Activated naive CD8-positive, alpha-beta T cell treated with anti-CD3 and anti-CD28 coated beads for 36 hours (primary cell): ENCODE measurements at places on chromosomes 11 and 22. TPM values are rescaled to one million over a fixed set of nuclear protein-coding genes. Genes with fewer than 3 reads are reported as not detected.

NXPE2 gene
- total RNA-seq: not detected

DNA sequence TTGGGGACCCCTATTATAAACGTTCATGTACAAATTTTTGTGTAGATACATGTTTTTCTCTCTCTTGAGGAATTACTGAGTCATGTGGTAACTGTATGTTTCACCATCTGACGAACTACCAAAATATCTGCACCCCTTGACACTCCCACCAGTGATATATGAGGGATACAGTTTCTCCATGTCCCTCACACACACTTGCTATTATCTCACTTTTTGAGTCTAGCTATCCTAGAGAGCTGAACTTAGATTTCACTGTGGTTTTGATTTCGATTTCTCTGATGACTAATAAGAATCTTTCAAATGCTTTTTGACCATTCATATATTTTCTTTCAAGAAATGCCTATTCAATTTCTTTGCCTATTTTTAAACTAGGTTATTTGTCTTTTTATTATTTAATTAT, 200.2 kb downstream of the PGR start:
- H3K27me3 ChIP-seq: no peaks in the 10 kb centered on the region
- no peak overlapping the region for H3K4me3 ChIP-seq
- H3K4me1 ChIP-seq: no peaks in the 10 kb centered on the region
- H3K27ac ChIP-seq: no peak overlapping the region

CCDC73 gene
- total RNA-seq: 0.20 TPM

- DNase-seq: peak; percentile 54
- no peaks in the 10 kb centered on the region for H3K36me3 ChIP-seq
- H3K4me3 ChIP-seq: no peak overlapping the region
- peaks cover 3% of the 10 kb centered on the region for H3K4me1 ChIP-seq
- H3K27ac ChIP-seq: peak overlapping the region; percentile 21
These were observed 1.4 kb downstream of the CCDC73 start for GRCh38 chr11:32792948-32793475.

OR8D4 gene
- not detected for total RNA-seq

MRGPRX4 gene
- not detected for total RNA-seq

- no peak for DNase-seq
- no peaks in the 10 kb centered on the region for H3K27me3 ChIP-seq
- H3K27ac ChIP-seq: no peak overlapping the region
- no peaks in the 10 kb centered on the region for H3K36me3 ChIP-seq
- H3K4me1 ChIP-seq: no peaks in the 10 kb centered on the region
These were observed 163.3 kb downstream of the FBXO7 start for GRCh38 chr22:32637951-32638350.

OR4D10 gene
- total RNA-seq: not detected

- peaks cover 26% of the 10 kb centered on the region for H3K4me1 ChIP-seq
- H3K27ac ChIP-seq: peak overlapping the region; percentile 57
- peak overlapping the region; percentile 41 for H3K4me3 ChIP-seq
- DNase-seq: no peak
These were observed 38.5 kb downstream of the CARD18 start for GRCh38 chr11:105100981-105101630.

DNA sequence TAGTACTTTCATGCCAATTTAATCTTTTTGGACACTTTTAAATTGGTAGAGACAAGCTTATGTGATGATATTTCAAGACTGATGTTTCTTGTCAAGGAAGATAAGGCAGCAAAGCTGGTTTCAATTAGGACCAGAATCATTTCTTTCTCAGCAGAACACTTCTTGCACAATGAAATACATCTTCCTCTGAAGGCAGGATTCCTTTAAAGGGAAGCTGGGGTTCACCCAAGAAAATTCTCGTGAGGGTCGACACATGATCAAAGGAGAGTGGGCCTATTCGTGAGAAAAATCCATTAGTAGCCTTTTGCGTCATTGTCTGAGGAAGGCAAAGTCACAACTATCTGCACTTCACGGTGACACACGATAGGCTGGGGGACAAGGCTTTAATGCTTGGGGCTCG, 17.6 kb downstream of the TTC12 start:
- H3K27me3 ChIP-seq: no peaks in the 10 kb centered on the region
- peaks cover 13% of the 10 kb centered on the region for H3K4me1 ChIP-seq
- no peak for DNase-seq

IGSF9B gene
- total RNA-seq: 36.0 TPM
